Activated naive CD8-positive, alpha-beta T cell treated with anti-CD3 and anti-CD28 coated beads for 36 hours (primary cell): ENCODE measurements at places on chromosomes 16 and 17. TPM values are rescaled to one million over a fixed set of nuclear protein-coding genes. Genes with fewer than 3 reads are reported as not detected.

GRCh38 chr17:76579281-76579680 lies 6.4 kb downstream of the ST6GALNAC2 start:
- H3K4me1 ChIP-seq: peaks cover 8% of the 10 kb centered on the region
- H3K27ac ChIP-seq: no peak overlapping the region
- no peak for DNase-seq
- no peak overlapping the region for H3K4me3 ChIP-seq
- no peaks in the 10 kb centered on the region for H3K36me3 ChIP-seq

DNA sequence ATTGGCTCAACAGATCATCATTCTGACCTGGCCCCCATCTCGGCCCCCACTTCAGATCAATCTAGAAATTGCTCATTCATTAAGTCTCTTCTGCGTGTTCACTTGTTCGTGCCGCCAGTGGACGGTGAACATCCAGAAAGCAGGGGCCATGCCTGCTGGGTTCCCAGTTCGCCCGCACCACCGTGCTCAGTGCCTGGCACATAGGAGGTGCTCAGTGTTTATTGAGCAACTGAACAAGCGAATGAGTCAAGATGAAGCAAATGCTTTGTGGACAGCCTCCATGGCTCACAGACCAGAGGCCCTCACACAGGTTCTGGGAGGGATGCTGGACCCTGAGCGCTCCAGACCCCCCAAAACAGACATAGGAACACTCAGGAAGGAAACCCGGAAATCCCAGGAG lies 13.9 kb downstream of the BEAN1 start:
- no peak overlapping the region for H3K4me3 ChIP-seq
- H3K36me3 ChIP-seq: no peaks in the 10 kb centered on the region
- H3K27me3 ChIP-seq: peaks cover 8% of the 10 kb centered on the region
- H3K4me1 ChIP-seq: no peaks in the 10 kb centered on the region
- DNase-seq: no peak

DNA sequence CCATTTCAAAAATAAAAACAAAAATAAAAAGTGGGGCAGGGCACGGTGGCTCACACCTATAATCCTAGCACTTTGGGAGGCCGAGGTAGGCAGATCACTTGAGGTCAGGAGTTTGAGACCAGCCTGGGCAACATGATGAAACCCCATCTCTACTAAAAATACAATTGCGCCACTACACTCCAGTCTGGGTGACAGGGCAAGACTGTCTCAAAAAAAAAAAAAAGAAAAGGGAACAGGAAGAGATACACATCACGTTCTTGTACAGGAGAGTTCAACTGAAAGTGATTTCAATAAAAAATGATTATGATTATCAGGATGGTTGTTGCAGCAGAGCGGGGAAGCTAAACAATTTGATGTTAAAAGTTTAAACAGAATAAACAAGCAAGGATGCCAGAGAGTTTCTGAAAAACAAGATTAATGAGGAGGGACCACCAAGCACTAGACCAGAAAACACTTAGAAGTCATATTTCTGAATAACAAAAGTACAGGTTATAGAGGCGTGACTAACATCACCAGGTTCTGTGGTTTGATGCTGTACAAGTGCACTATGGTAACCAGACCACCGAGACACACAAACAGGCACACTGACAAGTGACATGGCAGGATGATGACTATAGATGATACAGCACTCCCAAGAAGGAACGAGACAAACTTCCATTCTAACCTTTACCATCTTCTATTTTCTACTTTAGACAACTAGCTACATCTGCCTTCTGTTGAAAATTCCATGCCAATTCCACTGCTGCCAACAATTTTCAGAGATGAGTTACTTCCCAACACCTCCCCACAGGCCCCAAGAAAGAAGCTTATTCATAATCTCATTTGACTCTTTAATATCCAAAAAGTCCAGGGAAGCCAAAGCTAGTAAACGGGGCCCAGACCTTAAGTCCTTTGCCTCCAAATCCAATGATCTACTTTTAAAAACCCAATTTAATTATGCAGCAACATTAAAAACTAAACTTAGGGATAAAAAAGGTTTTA lies 11.8 kb downstream of the DNAJA2 start:
- peak overlapping the region; percentile 87 for H3K27ac ChIP-seq
- peaks cover 47% of the 10 kb centered on the region for H3K4me1 ChIP-seq
- peaks cover 48% of the 10 kb centered on the region for H3K36me3 ChIP-seq
- peak; percentile 55 for DNase-seq
- H3K4me3 ChIP-seq: peak overlapping the region; percentile 52
- H3K27me3 ChIP-seq: no peaks in the 10 kb centered on the region

GRCh38 chr17:74547736-74548135 lies 1.8 kb upstream of the CD300C start:
- H3K27ac ChIP-seq: no peak overlapping the region
- DNase-seq: no peak
- H3K36me3 ChIP-seq: no peaks in the 10 kb centered on the region
- H3K4me3 ChIP-seq: no peak overlapping the region
- no peaks in the 10 kb centered on the region for H3K27me3 ChIP-seq
- H3K4me1 ChIP-seq: peaks cover 4% of the 10 kb centered on the region

DNA sequence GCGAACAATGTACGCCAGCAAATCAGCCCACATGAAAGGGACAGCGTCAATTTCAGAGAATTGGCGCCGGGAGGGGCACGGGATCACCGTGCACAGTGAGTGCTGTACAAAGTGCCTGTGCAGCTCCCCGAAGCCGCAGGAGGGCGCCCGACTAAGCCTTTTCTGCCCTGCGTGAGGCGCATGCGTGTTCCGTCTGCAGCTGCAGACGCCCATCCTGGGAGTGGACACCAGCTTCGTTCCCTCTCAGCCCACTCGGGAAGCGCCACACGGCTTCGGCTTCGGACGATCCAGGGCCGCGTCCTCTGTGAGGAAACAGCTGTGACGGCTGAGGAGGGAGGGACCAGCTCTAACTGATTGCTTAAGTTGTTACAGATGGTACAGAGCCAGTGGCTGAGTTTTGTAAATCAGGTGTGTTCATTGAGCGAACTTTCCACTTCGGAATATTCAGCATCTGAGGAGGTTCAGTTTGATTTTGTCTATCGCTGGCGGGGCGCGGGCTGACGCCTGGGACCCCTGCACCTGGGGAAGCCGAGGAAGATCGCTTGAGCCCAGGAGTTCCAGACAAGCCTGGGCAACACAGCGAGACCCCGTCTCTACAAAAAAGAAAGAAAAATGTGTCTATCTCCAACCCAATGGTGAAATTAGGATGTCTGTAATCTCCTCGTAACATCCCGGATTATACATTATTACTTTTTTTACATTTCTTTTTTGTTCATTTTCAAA lies 15.4 kb upstream of the ZNF287 start:
- peak; percentile 91 for DNase-seq
- H3K4me3 ChIP-seq: peak overlapping the region; percentile 66
- peak overlapping the region; percentile 87 for H3K27ac ChIP-seq
- H3K36me3 ChIP-seq: no peaks in the 10 kb centered on the region

GRCh38 chr16:48004141-48004695 lies 151.6 kb downstream of the ABCC12 start:
- no peak overlapping the region for H3K27ac ChIP-seq
- no peak for DNase-seq
- H3K4me1 ChIP-seq: no peaks in the 10 kb centered on the region
- no peaks in the 10 kb centered on the region for H3K27me3 ChIP-seq

The PLK1 gene
- total RNA-seq: 96.5 TPM
